ENCODE measurements at places on chromosomes 12 and 14. TPM values are rescaled to one million over a fixed set of nuclear protein-coding genes. Genes with fewer than 3 reads are reported as not detected.

Gene PZP
- total RNA-seq = not detected

- DNase-seq = no peak
These were observed 9.0 kb downstream of the DYNC1H1 start for GRCh38 chr14:101973356-101973755.

Gene CCDC175
- not detected for total RNA-seq

DNA sequence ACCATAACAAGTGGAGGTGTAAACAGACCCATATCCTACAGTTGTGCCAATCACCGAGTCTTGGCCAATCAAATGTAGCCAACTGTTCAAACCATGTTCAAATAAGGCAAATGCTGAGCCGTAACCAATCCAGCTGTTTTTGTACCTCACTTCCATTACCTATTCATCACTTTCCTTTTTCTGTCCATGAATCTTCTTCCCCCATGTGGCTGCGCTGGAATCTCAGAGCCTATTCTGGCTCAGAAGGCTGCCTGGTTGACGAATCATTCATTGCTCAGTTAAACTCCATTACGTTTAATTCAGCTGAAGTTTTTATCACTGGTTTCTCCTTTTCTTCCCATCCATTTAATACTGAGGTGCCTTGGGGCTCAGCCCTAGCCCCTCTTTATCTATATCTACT, 71.1 kb downstream of the TBC1D30 start:
- DNase-seq = no peak

Data from epithelial cell of proximal tubule (primary cell).